Esophagus squamous epithelium (tissue), 5 donors: ENCODE measurements at places on chromosomes 6 and 20.

DNA sequence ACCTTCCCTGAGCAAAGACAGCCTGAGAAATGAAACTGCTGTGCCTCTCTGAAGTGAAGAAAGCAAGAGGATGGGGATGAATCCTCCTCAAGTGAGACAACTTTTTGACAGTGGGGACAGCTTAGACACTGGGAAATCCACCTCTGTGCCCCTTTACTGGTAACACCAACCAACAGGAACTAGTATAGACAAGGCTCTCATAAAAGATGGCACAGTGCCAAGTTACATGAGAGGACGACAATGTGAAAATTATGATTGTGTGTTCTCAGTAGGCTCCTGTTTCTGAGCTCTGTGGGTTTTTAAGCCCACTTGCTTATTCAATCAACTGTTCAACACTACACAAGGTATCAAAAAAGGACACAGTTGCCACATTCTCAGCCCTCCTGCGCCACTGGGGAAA lies 41.6 kb upstream of the LYRM2 start:
- no peak for DNase-seq

- DNase-seq = no peak
Observed at GRCh38 chr6:67210450-67210849, 1424.6 kb upstream of the ADGRB3 start.

DNA sequence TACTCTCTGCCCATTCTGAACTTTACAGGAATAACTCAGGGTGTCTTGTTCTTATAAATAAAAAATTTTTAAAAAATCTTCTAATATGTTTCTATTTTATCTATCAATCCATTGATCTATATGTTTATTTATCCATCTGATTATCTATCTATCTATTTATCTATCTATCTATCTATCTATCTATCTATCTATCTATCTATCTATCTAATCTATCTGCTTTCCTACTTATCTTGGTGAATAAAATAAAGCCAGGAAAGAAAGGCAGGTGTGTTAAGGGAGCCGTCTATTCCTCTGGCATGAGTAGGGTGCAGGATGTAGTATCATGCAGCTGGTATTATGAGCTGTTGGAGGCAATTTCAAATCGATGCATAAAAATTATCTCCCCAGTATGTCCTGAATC lies 153.0 kb downstream of the FOXA2 start:
- no peak for DNase-seq

DNA sequence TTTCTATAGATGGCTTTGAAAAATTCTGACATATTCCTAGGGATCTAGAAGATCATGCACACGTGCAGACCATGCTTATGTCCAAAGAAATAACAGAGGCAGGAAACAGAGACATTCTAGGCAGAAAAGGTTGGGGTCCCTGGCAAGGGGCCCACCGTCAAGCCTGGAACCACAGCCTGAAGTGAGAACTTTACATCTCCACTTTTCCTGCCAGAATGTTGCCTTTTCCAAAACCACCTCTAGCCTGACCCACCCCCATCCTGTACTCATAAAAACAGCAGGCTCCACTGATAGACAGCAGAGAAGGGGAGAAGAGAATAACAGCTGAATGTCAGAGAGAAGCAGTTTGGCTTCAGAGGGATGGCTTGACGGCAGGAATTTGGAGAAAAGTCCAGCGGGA lies 257.3 kb upstream of the NT5E start:
- no peak for DNase-seq

- DNase-seq = no peak
Observed at GRCh38 chr20:3875378-3875974, 13.7 kb upstream of the PANK2 start.

DNA sequence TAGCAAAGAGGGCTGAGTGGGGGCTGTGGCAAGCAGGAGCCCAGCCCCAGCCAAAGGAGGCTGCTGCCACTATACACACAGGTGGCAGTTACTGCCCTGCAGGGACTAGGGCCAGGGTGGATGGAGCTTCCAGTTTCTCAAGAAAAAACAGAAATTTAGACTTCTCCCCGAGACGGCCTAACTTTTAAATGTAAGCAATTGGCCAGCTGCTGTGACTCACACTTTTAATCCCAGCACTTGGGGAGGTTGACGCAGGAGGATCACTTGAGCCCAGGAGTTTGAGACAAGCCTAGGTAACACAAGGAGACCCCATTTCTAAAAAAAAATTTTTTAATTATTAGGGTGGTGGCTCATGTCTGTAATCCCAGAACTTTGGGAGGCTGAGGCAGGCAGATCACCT lies 98.2 kb upstream of the NFATC2 start:
- DNase-seq = no peak
